ENCODE measurements at places on chromosomes 4 and X.
A peak's percentile ranks its signal among the peaks of the same experiment; 100 is the strongest.

- DNase-seq: no peak
Measured at GRCh38 chrX:83446355-83446754, 61.7 kb upstream of the POU3F4 start.

DNA sequence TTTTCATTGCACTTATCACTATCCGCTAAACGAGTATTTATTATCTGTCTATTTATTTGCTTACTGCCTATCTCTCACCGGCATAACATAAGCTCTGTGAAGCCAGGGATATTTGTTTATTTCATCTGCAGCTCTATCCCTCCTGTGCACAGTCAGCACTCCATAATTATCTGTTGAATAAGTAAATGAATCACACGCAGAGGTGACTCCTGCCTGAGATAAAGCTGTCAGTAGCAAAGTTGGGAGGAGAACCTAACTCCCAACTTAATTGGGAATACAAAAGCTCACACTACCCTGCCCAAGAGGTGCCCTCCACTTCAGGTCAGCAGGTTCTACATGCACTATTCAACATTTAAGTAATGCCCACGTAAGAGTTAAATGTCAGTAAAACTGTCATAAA is 85.7 kb downstream of the CORIN start:
- DNase-seq: no peak

DNA sequence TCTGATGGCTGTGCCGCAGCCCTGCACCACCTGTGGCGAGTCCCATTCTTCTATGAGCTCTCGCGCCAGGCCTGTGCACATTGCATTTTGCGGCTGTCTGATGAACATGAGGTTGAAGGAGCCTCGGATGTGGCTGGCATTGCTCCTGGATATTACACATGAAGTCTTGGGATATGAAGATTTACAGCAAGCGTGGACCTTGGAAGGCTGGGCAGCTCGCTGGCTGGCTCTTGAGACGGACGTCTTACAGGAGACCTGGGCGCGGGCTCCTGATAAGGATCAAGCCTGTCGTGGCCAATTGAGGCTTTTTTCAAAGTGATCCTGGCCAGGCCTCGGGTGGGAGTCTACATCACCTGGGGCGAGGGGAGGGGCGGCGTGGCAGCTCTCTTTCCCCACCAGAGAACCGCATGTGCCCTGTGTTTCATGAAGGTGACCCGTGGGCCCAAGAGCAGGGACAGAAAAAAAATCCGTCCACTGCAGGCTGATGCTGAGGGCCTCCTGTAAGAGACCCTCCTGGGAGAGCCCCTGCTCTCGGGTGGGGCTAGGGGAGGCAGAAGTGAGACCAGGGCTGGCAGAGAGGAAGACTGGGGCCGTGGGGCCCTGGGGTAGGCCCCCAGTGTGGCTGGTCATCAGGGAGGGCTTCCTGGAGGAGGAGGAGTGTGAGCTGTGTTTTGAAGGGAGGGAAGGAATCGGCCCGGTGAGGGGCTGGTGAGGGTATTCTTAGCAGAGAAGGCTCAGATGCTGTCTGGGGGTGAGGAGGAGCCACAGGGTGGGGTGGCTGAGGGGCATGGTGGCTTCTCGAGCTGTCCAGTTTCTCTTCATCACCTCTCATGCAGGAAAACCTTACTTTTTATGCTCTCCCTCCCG is 23.6 kb downstream of the CPZ start:
- no peak for DNase-seq

- peak; percentile 27 for DNase-seq
Measured at GRCh38 chr4:103915224-103915869, 195.6 kb upstream of the TACR3 start.

DNA sequence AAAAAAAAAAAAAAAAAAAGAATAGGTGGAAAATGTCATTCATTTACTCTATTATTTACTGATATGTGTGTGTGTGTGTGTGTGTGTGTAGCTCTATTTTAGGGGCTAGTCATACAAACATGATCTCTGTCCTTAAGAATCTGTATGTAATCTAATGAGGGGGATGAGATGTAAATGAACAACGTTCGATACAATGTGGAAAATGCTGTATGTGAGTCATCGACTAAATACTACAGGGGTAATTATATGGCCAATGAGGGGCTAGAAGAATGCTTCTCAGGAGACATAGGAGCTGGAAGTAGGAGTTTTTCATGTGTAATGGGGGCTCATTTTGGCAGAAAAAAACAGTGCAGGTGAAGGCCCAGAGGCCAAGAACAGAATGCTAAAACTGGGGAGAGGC is 41.9 kb downstream of the LEF1 start:
- no peak for DNase-seq

DNA sequence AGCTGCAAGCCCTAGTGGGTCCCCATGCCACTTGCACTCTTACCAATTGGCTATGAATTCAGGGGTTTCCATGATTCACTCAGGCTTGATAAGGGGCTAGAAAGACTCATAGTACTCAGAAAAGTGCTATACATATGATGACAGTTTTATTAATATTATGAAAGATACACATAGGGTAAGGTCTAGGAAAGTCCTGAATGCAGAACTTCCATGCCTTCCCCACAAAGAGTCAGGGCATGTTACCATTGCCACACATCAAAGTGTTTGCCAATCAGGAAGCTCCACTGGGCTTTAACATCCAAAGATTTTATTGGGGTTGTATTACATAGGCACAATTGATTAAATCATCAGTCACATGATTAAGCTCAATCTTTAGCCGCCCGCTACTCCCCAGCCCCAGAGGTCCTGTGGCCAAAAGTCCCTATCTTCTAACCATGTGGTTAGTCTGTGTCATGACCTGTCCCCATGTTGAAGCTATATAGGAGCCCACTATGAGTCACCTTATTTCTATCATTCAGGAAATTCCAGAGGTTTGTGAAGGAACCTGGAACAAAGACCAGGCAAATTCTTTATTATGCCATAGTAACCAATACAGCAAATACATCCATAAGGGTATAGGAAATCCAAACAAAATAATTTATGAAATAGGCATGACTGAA is 635.6 kb downstream of the STPG2 start:
- no peak for DNase-seq

DNA sequence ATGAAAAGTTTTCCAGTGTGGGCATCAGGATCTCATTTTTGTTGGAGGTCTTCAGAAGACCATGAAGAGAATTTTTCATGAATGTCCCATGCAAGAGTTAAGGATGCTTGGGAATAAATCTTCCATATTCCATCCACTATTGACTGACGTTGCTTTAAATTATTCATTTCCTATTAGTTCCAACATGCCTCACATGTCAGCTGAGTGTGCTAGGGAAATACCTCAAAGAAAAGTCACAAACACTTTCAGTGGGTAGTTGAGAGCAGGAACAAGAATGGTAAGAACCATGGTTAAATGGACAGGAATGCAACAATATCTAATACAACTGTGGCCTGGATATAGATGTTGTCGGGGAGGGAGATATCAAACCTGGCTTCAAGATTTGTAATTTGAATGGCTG is 610.1 kb downstream of the TECRL start:
- no peak for DNase-seq

- DNase-seq: no peak
Measured at GRCh38 chr4:26978387-26979053, 117.9 kb downstream of the STIM2 start.

GRCh38 chrX:42089031-42089430 is 165.7 kb upstream of the CASK start:
- no peak for DNase-seq

DNA sequence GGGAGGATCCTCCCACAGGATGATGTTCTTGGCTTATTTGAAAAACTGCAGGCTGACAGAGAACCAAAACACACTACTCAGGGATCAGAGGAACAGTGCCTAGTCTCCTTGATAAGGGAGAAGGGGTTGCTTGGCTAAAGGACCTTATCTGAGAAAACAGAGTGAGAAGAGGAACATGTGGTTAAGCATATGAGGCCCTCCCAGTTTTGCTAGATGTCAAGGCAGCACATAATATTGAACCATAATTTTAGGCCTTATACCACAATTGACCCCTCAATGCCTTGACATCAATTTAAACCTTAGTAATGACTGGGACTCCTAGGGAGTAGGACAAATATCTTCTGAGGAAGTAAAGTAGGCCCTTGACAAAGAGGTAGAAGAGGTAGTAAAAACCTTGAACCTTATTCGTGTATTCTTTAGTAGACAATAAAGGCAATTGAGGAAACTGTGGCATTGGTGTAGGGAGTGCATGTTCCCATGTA is 79.3 kb downstream of the TEX13C start:
- DNase-seq: peak; percentile 26

DNA sequence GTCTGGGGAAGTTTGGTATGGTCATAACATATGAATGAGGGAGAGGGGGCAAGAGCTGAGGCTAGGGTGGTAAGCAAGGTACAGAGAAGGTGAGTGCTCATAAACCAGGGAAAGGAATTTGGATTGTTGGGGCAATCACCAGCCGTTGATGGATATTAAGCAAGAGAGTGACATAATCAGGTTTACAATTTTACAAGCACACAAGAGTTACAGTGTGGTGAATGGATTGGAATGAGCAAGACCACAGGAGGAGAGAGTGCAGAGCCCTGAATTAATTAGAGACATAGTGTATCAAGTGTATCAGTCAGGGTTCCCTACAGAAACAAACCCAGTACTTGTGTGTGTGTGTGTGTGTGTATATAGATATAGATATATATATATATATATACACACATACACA is 18.7 kb upstream of the FMR1NB start:
- DNase-seq: no peak

- no peak for DNase-seq
Measured at GRCh38 chr4:170229006-170229405, 139.2 kb upstream of the AADAT start.

- no peak for DNase-seq
Measured at GRCh38 chr4:99848591-99849001, 32.0 kb downstream of the DAPP1 start.

DNA sequence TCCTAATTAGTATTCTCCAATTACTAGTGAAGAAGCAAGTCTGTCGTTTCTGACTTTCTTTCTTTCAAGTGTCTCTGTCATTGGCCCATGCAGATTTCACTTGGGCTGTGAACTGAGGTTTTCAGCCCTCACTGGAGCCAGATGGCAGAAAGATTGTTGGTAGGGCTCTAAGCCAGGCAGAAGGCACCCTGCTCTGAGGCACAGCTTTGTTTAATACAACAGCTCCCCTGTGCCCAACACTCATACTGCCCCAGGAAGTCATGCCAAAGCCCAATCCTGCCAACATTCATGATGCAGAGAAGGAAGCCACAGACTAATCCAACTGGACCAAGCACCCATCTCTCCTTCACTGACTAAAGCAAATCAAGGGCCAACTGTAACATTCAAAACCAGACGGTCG is 117.1 kb upstream of the FRG1 start:
- no peak for DNase-seq

GRCh38 chrX:40734971-40735324 is 394 bp downstream of the MED14 start:
- no peak for DNase-seq

- no peak for DNase-seq
Measured at GRCh38 chrX:9665113-9665512, 100.5 kb downstream of the GPR143 start.

DNA sequence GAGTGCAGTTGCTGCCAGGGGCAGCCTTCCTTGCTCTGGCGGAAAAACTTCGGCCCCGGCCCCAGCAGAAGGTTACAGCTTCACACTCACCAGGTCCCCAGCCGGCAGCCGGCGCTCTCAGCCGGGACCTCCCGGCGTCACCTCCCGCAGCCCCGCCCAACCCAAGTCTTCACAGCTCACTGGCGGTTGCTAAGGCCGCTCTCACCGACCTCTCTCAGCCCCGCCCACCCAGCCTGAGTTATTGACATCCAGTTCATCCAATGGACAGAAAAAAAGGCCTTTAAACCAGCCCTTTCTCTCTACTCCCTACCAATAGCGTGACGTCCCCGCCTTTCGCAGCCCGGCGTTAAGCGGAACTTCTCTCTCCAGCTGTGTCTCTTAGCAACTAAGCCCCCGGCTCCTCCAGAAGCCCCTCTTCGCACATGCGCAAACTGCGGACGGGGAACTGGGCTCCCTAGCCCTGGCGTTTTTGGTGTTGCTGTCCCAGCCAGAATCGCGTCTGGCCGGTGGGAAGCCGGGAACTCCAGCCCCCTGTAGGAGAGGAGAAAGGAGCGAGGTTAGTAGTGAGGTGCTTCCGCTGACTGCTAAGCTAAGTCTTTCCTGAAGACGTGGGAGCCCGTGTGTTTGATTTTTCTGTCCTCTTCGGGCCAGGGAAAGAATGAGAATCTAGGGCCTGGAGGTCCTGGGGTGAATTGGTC is at the start of gene BBS12:
Gene BBS12, plus strand, starts transcription at position 376 of the 698 bp plus-strand sequence. CDS start 9,189 bp downstream, outside the sequence.
- peak; percentile 100 for DNase-seq

- DNase-seq: peak; percentile 73
Measured at GRCh38 chrX:4547213-4547836, 833.9 kb upstream of the PRKX start.

- peak; percentile 38 for DNase-seq
Measured at GRCh38 chrX:16469870-16470269, 180.1 kb upstream of the S100G start.

DNA sequence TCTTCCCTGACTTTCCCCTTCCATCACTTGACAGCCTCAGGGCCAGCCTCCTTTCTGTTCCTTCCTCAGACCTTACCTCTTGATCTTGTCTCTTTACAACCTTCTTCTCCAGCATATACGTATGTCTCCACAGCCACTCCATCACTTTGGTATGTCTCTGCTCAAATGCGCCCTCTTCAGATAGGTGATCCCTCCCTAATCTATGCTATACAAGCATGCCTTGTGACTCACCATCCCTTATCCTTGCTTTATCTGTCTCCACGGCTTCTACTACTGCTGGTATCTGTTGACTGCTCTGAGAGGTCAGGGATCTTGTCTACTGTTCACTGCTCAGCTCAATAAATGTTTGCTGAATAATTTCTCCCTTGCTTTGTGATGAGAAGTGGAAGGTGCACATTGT is 9.0 kb downstream of the ARAP2 start:
- no peak for DNase-seq

GRCh38 chr4:159946983-159947615 is 844.2 kb downstream of the RAPGEF2 start:
- DNase-seq: peak; percentile 63

DNA sequence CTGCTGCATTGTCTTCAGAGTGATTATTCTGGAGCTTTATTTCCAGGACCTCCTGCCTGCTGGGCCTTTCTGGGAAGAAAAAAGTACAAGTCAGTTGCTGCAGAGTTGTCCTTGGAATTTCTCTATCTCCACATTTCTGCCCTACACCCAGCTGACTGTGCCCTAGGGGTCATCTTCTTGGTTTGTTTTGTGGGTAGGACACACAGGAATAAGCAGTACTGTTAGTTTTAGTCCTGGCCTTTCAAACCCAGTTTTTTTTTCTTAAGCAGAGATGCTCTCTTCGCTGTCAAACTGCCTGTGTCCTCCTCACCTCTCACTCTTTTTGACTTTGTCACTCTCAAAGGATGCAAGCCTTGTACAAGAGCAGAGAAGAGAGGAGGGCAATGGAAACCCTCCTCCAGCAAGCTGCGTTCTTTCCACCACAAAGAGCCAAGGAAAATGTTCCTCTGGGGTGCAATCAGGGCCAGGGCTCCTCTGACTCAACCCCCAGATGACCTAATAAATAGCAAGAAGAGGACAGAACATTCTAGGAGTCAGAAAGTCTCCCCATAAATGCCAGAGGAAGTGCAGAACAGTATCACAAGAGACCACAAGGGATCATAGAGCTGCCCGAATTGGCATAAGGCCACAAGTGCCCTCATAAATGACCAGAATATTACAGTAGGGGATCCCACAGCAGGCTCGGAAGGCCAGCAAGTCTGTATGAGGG is 186.2 kb downstream of the RCHY1 start:
- no peak for DNase-seq

Measured in KBM-7 (cell line).